Inflammatory macrophage treated with lipopolysaccharide for 4 hours (primary cell): ENCODE measurements at places on chromosomes 11 and 22.
A peak's percentile ranks its signal among the peaks of the same experiment; 100 is the strongest.

- DNase-seq, result no peak
Measured at GRCh38 chr11:76770642-76771445, 12.3 kb upstream of the TSKU start.

- no peak for DNase-seq
Measured at GRCh38 chr11:16611926-16612565, 126.4 kb upstream of the C11orf58 start.

GRCh38 chr11:65014726-65015227 lies 817 bp downstream of the ARL2 start:
- no peak for DNase-seq

- DNase-seq, result no peak
Measured at GRCh38 chr11:60971520-60971919, at the start of gene CD6. CD6 (plus strand) TSS chr11:60971680; CDS start chr11:60971866, 186 bp downstream.

- no peak for DNase-seq
Measured at GRCh38 chr22:48605856-48606481, 1221.7 kb downstream of the BRD1 start.

DNA sequence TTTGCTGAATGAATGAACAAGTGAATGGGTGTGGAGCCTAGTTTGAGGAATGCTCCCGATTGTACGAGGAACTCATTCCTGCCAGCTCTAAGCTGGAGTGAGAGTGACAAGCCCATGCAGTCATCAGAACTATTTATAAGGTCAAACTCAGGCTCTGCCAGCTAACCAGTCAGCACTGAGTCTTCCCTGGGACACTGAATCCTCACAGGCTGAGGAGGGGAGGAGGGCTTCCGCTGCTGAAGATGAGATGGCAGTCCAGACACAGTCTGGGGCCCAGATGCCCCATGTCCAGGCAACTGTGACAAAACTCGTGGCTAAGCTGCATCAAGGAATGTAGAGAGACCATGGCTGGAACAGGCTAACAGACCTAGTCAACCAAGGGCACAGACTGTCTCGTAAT lies 4.0 kb downstream of the LRP4 start:
- DNase-seq, result no peak

- no peak for DNase-seq
Measured at GRCh38 chr11:116837231-116838091, at the start of gene APOA1. APOA1 (minus strand) TSS chr11:116837622; CDS start chr11:116837387, 235 bp downstream.

DNA sequence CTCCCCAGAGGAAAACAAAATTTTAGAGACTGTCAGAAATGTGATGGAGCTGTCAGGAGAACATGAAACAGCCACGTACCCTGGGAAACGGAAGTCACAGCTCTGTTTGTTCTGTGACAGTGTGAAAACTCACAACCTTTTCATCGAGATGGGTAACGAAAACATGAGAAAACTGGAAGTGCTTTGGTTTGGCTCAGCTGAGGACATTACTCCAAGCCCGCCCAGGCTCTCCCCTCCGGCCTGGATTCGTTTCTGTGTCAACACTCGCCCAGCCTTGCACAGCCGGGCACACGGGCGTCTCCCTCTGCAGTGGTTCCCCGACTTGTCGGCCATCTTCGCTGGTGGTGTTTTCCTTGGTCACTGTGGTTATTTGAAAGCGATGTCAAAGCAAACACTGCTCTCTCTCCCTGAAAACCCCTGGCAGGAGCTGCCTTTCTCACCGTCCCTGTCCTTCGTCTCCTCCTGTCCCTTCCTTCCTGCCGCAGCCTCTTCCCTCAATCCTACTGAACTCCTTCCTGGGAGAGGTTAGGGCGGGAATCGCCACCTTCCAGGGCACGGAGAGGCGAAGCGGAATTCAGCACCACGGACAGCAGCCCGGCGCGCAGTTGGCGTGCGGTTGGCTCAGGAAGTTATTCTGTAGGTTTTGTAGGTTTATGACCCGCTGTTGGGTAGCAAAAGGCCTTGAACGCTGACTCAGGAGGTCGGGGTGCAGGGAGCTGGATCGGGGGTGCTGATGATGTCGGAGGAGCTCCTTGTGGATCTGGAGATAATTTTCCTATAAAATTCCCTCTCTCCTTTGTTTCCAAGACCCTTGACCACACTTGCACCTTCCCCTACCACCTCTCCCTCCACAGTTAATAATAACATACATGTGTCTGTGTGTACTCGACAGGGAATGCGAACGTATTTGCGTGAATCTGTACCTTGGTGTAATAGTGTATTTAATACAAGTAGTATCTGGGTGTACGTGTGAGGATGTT lies 13.1 kb upstream of the RPS19BP1 start:
- DNase-seq, result no peak

GRCh38 chr22:40826984-40827741 lies 8.0 kb upstream of the SLC25A17 start:
- DNase-seq, result no peak

GRCh38 chr22:22429369-22430108 lies 79.0 kb downstream of the ZNF280B start:
- DNase-seq, result no peak

- no peak for DNase-seq
Measured at GRCh38 chr22:32024796-32025195, 18.3 kb upstream of the SLC5A1 start.

DNA sequence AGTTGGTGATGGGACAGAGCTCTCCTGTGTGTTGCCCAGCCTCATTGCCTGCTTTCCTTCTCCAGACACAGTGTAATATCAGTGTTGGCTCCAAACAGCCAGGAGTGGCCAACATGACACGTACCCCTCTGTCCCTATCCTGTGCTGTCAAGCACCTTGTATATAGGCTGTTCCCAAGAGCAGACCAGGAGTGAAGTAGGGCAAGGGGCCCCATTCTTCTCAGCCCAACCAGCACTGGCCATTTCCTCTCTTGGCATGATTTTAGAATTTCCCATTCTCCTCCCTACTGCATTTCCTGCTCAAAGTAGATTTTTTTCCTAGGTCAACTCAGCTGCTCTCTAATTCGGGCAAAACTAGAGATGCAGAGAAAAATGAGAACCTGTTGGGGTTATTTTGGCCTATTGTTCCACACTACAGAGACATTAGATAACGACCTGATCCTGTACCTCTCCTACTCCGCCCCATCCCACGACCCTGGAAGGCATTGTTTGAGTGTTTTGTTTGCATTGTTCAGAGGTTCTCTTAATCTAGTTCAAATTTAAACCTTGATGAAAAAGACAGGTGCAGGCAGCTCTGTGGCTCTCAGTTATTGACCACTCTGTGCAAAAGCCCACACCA lies 95.6 kb downstream of the RASSF10 start:
- DNase-seq, result no peak

GRCh38 chr11:46381048-46381818 lies at the start of gene MDK:
MDK (plus strand) TSS chr11:46381669; CDS start chr11:46382058, 389 bp downstream.
- no peak for DNase-seq

- DNase-seq, result peak; percentile 29
Measured at GRCh38 chr11:121282886-121283502, 9.6 kb upstream of the SC5D start.

GRCh38 chr11:2462986-2463765 lies 18.4 kb downstream of the KCNQ1 start:
- DNase-seq, result no peak

DNA sequence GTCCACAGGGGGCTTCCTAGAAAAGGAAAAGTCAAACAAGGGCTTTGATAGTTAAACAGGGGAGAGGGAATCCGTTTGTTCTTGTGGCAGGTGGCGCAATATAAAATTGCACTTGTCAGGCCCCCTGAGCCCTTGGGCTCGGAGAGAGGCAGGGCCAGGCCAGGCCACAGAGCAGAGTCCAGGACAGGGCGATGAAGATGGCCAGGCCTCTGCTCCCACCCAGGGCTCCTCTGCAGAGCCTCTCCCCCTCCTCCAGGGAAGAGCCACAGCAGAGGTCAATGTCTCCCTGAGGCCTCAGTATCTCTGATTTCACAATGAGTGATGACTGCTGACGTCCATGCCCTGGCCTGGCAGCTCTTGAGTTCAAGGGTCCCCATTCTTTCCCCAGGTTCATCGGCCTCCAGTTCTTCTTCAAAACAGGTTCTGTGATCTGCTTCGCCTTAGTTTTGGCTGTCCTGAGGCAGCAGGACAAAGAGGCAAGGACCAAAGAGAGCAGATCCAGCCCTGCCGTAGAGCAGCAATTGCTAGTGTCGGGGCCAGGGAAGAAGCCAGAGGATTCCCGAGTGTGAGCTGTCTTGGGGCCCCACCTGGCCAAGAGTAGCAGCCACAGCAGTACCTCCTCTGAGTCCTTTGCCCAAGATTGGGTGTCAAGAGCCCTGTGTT lies 36.4 kb upstream of the TPBGL start:
- DNase-seq, result no peak

GRCh38 chr22:44441401-44442185 lies 56.4 kb downstream of the RTL6 start:
- DNase-seq, result no peak

DNA sequence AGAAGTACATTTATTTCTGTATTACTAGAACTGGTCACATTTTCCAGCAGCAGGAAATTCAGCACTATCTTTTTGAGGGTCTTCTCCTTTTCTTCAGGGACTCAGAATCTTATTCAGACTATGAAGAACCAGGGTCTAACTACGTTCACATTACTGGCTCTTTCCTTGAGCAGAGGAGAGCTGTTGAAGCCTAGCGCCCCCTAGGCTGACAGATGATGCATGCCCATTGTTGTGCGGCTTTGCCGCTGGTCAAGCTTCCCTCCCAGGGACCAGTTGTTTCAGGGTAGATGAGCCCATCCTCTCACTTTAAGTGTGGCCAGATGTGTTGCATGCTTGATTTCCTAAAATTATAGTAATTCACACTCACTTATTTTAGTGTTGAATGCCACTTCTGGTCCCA lies 168.2 kb upstream of the PDGFD start:
- DNase-seq, result no peak

GRCh38 chr11:23680488-23681230 lies 816.2 kb upstream of the LUZP2 start:
- no peak for DNase-seq

- no peak for DNase-seq
Measured at GRCh38 chr11:95035316-95035715, 10.3 kb downstream of the KDM4E start.

- DNase-seq, result no peak
Measured at GRCh38 chr11:43686207-43686606, 5.7 kb downstream of the HSD17B12 start.

DNA sequence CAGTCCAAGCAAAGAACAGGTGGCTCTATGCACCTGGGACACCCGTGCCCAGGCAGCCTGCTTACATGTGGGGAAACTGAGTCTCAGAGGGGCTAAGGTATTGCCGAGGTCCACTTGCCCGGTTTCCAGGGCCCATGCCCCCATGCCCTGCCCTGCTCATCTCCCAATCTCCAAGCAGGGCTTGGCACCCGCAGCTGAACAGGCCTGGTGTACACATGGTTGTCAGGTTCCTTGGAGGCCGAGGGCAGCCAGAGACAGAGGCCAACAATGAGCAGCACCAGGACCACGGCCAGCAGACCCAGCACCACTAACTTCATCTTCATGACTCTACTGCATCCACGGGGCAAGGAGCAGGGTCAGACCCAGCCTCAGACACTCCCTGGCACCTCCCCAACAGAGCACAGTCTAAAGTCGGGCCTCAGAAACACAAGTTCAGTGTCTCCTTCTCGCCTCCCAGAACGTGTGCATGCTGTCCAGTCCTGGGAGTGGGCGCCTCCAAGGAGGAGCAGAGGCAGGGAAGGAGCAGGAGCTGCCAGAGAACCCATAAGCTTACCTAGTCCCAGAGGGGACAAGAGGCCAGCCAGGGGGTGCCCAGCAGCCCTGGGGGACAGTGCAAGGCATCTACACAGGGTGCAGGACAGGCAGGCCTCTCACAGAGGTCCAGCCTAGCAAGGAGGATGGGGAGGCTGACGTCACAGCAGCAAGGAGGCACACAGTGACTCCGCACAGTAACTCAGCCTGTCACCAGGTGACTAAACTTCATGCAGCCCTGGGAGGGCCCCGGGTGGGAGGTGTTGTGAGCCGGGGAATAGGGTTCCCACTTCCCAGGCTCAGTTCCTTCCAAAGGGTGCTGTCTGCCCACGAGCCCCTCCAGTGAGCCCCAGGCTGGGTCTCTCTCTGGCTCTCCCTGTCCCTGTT lies 20.2 kb upstream of the RGL4 start:
- no peak for DNase-seq

- DNase-seq, result no peak
Measured at GRCh38 chr11:79308429-79308828, 132.4 kb downstream of the TENM4 start.

DNA sequence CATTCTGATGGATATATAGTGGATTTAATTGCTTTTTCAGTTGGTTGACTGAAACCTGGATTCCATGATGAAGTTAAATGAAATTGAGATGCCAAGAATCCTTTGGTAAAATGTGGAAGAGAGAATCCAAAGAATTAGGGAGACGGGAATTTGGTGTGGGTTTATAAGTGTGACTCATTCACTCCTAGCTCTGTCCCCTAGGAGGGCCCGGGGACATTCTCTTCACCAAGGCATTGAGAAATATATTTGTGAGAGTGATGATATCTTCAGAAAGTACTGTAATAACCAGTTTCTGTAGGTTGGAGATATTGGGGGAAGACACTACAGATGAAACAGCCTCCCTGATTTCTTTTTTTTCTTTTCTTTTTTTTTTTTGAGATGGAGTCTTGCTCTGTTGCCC lies 13.6 kb upstream of the PHOX2A start:
- DNase-seq, result no peak

GRCh38 chr22:46757104-46757503 lies 5.3 kb upstream of the TBC1D22A start:
- DNase-seq, result no peak

- no peak for DNase-seq
Measured at GRCh38 chr22:24428751-24429410, 1.5 kb downstream of the ADORA2A start.

GRCh38 chr11:5226732-5227310 lies at the start of gene HBB:
HBB (minus strand) TSS chr11:5227071; CDS start chr11:5227021, 50 bp downstream.
- DNase-seq, result no peak

DNA sequence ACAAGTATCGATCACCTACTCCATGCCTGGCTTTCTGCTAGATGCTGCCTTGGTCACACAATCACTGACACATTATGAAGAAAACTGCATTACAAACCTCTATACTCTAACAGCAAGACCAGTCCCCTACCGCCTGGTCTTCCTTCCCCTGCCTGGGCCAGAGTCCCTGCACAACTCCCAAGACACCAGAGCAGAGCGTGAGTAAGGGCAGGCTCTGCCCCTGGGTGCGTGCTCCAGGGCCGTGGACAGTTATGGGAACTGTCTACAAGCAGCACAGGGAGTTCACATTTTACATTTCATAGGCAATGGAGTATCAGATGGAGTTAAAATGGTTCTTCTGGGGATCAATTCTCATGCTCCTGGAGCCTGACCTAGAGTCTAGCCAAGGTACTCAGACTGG lies 6.5 kb downstream of the FZD4 start:
- DNase-seq, result no peak

- no peak for DNase-seq
Measured at GRCh38 chr11:68460741-68461574, at the start of gene PPP6R3. PPP6R3 (plus strand) TSS chr11:68460752; CDS start chr11:68537665, 76,913 bp downstream.

GRCh38 chr22:44186737-44187136 lies 6.0 kb downstream of the PARVG start:
- no peak for DNase-seq

- no peak for DNase-seq
Measured at GRCh38 chr22:48772286-48772907, 1055.3 kb downstream of the BRD1 start.

- DNase-seq, result peak; percentile 24
Measured at GRCh38 chr22:32775957-32776356, 25.5 kb upstream of the TIMP3 start.

- DNase-seq, result peak; percentile 46
Measured at GRCh38 chr22:44735518-44736428, 16.6 kb upstream of the ARHGAP8 start.

- peak; percentile 50 for DNase-seq
Measured at GRCh38 chr11:69918938-69919650, 99.9 kb upstream of the FGF3 start.

GRCh38 chr11:27592098-27592780 lies 85.7 kb upstream of the LIN7C start:
- DNase-seq, result no peak
